NCI-H187 (cell line): ENCODE measurements at places on chromosomes 12 and 14.

GRCh38 chr12:82398879-82399278, 40.5 kb downstream of the METTL25 start:
- no peak for DNase-seq

DNA sequence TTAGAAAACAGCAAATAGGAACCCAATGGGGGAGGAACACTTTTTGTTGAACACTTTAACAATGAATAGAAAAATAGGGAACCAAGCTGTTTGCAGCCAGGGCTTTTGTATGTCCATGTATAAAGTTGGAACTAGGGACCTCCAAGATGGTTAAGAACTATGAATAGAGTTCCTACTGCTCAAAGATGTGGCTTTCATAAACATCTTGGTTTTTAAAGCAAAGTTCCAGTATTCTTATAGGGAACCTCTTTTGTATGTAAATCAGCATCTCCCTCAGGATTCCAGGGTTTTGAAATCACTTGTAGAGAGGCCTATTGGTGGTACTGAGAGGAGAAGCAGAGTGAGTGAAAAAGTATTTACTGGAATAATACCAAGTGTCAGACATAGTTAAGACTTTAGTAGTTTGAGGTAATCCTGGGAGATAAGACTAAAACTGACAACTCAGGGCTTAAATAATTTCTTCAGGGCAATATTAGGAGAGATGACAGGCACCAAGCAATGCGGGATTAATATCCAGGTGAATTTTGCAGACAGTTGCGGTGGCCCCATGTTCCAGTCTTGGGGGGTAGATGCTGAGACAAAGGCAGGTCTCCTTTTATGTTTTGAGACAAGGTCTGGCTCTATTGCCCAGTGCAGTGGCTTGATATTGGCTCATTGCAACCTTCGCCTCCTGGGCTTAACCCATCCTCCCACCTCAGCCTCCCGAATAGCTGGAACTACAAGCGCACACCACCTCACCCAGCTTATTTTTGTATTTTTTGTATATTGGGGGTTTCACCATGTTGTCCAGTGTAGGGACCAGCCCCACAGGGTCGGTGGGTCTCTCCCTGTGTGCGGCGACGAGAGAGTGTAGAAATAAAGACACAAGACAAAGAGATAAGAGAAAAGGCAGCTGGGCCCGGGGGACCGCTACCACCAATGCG, 10.4 kb upstream of the EID3 start:
- DNase-seq = no peak

DNA sequence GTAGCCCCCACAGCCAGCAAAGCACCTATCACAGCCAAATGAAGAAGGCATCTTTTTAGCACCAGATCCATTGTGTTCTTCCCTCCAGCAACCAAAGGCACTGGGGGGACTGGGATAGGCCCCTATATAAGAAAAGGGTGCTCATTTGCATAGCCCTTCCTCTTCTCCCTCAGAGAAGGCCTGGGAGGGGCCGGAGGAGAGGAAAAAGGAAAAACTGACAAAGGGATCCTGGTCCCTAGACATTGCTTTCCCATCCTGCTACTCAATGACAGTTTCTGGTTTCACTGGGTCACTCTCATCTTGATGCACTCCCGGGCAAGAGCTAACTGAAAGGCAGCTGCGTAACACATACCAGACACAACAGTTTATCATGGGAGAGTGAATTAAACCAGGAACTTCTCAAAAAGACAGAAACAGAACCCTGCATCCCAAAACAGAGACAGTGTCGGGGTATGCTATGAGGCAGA, at the start of gene PMEL:
Gene PMEL (minus strand): TSS at position 102 of the 467 bp plus-strand sequence. CDS start 31 bp downstream, at position 71.
- no peak for DNase-seq

GRCh38 chr12:86379337-86379736, 123.1 kb upstream of the MGAT4C start:
- no peak for DNase-seq

DNA sequence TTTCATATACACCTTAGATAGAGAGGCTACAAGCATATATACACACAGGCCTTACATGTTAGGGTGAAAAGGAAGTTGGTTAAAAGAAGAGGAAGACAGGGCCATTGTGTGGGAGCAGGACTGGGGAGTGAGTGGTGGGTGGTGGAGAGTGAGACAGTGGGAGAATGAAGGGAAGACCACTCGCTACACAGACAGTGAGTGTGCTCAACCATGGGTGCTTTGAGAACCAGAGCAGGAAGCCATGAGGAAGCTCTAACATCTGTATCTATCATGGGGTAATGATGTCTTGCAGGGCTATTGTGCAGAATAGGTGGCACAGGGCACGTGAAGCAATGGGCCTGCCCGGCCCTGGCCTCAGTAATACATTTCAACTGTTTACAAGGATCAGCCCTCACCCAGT, 11.4 kb upstream of the KRT74 start:
- no peak for DNase-seq

- no peak for DNase-seq
Measured at GRCh38 chr12:54412786-54413185, 6.3 kb downstream of the ITGA5 start.

DNA sequence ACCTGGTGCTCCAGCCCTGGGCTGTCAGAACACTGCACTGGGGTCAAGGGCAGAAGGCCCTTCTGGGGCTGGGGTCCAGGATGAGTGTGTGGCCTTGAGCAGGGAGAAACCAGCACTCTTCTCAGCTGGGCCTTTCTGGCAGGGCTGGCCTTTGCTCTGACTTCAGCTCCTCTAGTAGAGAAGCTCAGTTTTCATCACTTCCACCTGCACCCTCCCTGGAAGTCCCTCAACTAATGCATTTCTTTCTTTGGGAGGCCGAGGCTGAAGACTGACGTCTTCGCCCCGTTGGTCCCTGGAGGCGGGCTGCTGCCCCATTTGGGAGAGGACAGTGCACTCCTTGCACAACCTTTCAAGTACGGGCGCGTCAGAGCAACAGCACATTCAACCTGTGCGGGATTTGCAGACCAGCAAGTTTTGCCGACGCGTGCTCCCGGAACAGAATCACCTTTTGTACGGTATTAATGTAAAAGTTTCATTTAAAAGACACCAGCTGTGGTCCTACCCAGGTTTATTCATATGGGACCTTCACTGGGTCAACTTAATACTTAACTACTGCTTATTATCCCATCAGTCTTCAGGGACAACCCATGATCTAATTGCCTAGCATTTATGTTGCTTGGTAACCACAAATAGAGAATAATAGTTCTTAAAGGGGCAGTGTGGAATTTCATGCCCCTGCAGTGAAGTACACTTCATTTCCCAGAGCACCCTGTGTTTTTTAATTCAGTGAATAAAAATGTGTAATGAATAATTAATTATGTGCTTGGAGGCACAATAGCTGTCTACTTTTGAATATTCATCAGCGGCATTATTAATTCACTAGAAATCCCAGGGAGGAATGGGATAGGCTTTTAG, 134.8 kb upstream of the VRK1 start:
- no peak for DNase-seq

DNA sequence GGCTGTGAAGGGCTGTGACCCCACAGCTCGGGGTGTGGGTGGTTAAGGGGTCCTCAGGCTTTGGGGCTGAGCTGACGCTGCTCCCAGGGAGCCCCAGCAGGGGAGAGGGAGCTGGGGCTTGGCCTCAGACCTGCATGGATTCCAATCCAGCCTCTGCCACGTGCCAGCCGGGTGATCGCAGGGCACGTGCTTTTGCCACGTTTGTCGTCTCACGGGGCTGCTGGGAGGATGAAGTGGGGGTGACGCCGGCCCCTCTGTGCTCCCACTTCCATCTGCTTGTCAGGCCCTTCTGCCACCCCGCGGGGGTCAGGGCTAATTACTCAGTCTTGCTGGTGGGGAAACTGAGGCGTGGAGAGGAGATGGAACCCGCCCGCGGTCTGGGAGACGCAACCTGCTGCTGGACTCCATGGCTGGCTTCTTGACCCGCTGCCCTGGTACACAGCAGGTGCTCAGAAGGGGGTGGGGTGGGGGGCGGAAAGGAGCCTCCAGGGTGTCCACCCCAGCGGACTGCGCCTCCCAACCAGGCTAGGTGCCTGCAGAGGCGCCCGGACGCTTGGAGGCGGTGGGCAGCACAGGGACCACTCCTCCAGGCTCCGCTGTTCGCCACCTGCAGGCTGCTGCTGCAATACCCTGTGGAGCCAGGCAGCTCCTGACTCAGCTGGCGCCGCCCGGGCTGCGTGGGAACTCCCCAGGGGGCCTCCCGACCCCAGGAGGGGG, 36.4 kb upstream of the PRIMA1 start:
- DNase-seq = no peak

DNA sequence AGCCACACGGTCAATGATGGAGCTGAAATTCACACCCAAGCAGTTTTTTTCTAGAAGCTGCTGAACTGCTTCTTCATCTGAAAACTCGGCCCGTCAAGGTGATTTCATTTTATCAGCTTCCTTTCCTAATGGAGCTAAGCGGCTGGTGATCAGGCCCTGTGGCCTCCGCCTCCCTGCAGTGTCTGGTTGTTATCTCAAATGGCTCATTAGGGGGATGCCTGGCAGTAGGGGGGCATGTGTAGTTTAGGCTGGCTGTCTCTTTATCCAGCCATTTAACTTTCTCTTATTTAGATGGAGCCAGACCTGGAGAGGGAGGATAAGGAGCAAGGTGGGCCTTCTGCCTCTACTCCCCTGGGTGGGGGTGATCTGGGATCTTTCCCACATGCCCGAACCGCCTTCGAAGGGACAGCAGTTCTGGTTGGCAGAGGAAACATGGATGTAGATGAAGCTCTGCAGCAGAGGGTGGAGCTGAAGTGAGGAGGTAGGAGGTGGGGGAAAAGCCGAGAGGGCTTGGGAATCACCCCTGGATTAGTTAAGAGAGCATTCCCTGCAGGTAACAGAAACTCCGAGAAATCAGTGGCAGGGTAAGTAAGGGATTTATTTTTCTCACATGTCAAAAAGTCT, 64.4 kb downstream of the TGFB3 start:
- no peak for DNase-seq

- no peak for DNase-seq
Measured at GRCh38 chr14:52286661-52287649, 19.5 kb downstream of the PTGDR start.

DNA sequence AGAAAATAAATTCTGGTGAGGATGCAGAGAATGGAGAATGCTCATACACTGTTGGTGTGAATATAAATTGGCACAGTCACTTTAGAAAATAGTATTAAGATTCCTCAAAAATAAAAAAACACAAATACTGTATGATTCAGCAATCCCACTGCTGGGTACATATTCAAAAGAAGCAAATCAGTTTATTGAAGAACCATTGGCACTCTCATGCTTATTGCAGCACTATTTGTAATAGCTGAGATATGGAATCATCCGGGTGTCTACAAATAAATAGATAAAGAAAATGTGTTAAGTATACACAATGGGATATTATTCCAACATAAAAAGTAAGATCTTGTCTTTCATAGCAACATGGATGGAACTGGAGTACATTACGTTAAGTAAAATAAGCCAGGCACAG, 579.4 kb upstream of the SEL1L start:
- DNase-seq = no peak

DNA sequence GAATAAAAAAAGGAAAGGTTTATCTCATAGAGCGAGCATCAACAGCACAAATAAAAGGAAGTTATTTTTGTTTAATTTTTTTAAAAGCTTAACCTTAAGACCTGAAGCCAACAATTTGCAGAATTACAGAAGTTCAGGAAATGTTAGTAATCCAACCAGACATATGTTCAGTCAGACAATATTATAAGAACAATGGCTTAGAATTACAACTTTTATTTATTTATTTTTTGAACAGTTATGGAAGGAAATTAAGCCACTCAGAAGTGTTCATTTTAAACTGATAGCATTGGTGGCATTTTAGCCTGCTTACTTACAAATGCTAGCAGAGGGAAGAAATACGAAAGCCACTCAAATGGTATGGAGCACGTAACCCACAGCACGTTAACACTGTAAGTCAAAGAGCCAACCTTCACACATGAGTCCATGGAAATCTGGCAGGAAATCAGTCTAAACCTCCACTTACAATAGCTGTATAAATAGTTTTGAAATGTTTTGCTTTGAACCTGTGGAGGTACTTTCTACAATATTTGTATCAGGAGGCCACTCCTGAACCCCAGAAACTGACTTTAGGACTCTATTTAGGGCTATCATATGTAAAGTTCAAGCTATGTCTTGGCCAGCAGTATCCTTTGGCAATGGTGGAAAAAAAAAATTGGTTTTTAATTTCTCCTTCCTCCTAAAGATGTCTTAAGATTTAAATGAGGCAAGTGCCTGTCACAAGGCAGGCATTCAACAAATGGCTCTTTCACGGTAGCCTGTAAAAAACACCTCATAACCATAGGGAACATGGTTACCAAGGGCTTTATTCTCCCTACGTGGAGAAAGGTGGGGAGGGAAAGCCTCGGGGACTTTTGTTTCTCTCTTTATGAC, 102.3 kb downstream of the ITPR2 start:
- DNase-seq = no peak

DNA sequence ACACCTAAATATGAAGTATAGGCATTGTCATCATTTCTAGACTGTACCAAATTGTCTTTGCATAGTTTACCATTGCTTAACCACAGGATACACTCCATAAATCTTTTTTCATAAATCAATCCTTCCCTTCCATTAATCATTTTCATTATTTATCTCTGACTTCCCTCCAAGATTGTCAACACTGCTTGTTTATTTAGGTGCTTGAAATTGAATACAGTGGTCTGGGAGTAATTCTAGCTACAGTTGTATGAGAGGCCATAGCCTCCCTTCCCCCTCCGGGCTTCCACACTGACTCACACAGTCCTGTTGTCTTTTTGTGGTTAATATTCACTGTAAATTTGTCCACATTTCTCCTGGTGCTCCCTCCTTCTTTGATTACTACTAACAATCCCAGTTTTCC, 114.2 kb upstream of the ARID2 start:
- no peak for DNase-seq

DNA sequence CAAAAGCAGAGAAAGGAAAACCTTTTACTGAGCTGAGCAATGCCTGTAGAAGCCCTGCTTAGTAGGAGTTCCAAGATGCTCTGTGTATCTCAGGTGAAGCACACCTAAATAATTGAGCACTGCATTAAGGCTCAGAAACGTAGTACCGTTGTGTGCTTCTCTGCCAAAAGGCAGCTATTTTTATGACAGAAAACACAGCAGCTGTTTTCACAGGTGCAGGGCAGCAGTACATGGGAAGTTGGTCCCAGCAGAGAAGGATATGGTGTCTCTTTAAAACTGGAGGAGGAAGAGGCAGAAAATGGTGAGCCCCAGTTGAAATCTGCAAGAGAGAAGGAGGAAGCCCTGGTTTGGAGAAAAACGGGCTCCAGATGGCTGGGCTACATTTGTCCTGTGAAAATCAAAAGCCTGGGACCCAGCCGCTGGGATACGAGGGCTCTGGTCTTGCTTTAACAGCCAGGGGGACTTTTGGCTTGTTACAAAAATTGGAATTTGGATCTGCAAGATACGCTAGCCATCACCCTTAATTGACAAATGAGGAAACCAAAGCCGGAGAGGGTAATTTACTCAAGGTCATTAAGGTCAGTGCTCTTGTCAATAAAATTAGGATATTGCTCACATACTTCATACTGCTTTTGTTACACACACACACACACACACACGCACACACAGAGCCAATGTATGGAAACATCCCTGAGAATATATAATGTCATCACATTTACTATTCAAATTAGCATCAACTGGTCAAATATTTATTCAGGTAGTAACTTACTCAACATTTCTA, 27.3 kb downstream of the SPRING1 start:
- DNase-seq = no peak

DNA sequence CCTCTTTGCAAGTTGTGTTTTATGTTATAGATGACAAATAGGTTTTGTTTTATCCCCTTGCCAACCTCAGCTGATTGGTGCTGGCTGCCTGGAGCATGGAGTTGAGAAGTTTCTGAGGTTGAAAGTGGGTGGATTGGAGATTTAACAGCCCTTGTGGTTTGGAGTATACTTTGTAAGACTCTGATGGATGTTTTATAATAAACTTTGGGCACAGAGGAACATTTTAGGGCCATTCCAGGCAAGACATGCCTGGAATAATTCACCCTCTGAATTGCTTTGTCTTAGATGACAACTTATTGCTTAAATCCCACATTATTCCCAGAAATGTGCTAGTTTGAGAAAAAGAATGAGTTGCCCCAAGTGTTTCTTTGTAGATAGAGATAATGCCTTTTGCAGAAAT, 158.9 kb downstream of the SLC5A8 start:
- no peak for DNase-seq
